ENCODE measurements at places on chromosomes 3 and 15.

GRCh38 chr15:94674296-94674695, 442.9 kb downstream of the MCTP2 start:
- DNase-seq = no peak

- DNase-seq = no peak
Measured at GRCh38 chr3:27960133-27960532, 238.0 kb upstream of the EOMES start.

DNA sequence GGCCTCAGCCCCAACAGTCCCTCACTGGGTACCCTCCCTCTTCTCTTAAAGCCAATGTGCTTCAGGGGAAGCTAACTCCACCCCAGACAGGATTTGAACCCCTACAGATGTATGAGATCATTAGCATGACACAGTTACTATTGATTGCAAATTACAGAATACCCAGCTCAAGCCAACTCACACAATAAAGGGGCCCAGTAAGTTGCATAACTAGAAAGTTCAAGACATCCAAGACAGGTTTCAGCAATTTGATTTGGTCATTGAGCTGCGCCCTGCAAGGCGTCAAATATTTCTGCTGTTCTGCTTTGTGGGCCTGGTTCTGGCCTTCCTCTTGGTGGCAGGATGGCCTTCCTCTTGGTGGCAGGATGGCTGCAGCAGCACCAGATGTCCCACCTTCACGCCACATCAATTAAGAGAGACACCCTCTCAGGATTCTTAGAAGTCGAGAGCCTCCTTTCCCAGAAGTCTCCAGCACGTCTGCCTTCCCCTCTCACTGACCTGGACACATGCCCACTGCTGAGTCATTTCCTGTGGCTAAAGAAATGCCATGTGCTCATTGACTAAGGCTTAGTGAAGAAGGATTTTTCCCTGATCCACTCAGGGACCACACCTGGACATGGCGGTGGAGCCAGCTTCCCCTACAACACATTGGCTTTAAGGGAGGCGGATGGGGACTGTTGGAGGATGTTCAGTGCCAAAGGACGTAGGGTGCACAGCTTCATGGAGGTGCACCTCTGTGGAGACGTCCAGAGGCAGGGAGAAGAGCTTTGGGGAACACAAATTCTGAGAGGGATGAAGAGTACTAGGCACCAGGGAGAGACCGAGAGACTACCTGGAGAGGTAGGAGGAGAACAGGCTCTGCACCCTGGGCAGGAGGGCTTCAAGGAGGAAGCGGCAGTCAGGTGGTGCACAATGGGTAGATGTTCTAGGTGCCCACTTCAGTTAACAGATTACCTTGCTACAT, 49.1 kb downstream of the DNASE1L3 start:
- no peak for DNase-seq

- no peak for DNase-seq
Measured at GRCh38 chr3:13006216-13006990, 66.8 kb downstream of the IQSEC1 start.

DNA sequence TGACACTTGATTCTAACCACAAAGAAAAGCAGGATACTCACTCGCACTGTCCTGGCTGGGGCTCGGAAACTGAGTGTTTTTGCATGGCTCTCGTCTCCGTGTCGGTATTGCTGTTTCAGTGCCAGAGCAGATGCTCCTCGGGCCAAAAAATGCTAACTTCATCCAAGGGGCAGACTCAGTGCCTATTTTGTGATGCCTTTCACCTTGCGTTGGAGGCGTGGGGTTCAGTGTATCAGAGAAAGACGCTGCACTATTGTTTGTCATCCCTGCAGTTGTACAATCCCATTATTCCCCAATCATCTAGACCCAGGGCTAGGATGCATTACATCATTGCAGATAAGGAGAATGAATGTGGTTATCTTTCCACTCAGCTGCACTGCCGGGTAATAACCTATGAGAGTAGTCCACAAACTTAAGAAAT, 1.4 kb downstream of the CACNA2D3 start:
- DNase-seq = peak; percentile 55

DNA sequence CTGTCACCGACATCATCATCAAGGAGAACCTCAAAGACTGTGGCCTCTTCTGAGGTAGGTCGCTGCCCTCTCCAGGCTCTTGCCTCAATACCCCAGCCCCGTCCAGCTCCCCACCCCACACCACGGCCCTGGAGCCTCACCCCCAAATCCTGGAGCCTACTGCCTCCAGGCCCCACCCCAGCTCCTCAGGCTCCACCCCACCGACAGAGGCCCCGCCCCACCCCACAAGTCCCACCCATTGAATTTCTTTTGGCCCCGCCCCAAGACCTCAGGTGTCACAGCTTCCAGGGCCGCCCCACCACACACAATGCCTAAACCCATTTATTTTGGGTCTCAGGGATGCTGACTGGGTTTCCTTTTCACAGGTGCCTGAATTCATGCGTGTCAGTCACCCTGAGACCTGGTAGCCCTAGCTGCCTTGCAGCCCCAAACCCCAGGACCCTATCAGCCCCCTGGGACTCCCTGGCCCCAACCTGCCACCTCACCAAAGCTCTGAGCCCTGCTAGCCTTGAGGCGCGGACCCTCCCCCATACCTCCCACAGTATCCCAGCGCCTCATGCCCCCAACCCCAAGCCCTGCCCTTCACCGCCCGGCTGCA, 3.6 kb downstream of the GNAT1 start:
- no peak for DNase-seq

- DNase-seq = no peak
Measured at GRCh38 chr3:188323067-188323842, 169.3 kb downstream of the LPP start.

- no peak for DNase-seq
Measured at GRCh38 chr15:91908391-91908790, 54.9 kb downstream of the SLCO3A1 start.

DNA sequence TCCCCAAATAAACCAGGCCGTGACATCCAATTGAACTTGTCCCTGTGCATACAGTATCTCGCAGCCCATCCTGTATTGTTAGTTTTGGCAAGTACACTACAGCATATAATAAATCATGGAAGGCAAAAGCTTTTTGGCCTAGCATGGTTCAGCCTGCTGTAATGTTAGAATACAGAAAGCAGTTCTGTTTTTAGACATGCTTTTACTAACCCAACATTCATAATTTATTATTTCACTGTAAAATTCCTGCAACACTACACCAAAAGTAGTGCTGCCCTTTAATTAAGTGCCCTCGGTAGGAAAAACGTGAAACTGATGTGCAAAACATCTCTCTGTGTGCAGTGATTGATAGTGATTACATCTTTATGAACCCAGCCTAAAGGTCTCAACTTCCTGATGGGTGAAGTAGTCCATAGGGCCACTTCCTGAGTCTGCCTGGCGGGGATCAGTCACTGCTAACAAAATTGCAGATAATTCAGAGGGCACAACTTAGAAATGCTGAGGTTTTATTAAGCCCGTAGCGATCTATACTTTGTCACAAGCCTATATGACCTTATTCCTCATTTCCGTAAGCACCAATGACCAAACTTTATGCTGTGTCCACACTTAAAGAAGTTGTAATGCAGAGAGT, 227.8 kb downstream of the CDIN1 start:
- DNase-seq = no peak

DNA sequence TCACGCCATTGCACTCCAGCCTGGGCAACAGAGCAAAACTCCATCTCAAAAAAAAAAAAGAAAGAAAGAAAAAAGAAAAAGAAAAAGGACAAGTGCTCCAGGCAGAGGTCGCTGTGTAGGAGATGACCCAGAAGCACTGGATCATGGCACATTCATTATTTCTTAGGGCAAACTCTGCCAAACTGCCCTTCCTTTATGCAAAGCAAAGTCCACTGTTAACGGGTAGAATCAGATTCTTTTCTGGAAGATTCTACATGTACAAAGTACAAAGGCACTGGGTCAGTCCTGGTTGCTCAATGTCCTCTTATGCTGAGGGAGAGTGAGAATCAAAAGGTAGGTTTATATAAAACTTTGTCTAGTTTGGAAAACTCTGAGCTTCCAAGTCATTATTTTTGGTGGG, 144.9 kb downstream of the FEZF2 start:
- no peak for DNase-seq

GRCh38 chr3:3783210-3783609, 16.0 kb upstream of the LRRN1 start:
- DNase-seq = no peak

GRCh38 chr15:48796521-48796920, 14.3 kb downstream of the CEP152 start:
- no peak for DNase-seq

DNA sequence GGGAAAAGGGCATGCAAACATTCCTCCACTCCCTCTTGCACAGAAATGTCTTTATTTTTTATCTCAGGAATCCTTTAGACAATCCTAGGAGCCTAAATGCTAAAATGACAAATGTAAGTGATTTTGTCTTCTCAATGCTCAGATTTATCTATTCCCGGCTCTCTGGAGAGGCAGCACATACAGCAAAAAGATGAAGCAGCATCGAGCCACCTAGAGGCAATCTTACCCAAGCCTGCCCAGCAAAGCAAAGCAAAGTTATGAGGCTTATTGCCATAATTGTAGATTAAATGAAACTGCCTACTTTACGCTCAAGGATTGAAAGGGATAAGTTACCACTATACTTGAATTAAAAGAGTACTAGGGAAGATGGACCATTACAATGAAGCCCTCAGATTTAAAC, 750.4 kb upstream of the NR2F2 start:
- no peak for DNase-seq

GRCh38 chr15:25985165-25985564, 122.0 kb upstream of the ATP10A start:
- DNase-seq = no peak

DNA sequence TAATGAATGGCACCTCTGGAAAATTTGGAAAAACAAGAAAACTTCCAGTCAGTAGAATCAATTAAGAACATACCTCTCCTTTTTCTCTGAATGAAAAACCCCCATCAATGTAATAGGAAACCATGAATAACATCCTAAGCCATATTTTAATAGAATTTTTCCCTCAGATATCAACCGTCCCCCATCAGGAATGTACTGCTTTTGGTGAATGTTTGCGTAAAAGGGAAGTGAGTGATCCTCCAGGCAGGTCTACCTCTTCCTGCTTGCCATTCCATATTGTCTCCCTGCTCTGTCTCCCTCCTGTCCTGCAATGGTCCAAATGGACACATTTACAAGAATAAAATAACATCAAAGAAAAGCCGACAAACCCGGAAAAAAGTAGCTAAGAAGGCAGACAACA, 30.8 kb downstream of the LAMP3 start:
- DNase-seq = no peak

- DNase-seq = no peak
Measured at GRCh38 chr3:48898383-48899234, at the start of gene SLC25A20. Gene SLC25A20 (minus strand): TSS chr3:48898882. CDS start chr3:48898794, 88 bp downstream.

DNA sequence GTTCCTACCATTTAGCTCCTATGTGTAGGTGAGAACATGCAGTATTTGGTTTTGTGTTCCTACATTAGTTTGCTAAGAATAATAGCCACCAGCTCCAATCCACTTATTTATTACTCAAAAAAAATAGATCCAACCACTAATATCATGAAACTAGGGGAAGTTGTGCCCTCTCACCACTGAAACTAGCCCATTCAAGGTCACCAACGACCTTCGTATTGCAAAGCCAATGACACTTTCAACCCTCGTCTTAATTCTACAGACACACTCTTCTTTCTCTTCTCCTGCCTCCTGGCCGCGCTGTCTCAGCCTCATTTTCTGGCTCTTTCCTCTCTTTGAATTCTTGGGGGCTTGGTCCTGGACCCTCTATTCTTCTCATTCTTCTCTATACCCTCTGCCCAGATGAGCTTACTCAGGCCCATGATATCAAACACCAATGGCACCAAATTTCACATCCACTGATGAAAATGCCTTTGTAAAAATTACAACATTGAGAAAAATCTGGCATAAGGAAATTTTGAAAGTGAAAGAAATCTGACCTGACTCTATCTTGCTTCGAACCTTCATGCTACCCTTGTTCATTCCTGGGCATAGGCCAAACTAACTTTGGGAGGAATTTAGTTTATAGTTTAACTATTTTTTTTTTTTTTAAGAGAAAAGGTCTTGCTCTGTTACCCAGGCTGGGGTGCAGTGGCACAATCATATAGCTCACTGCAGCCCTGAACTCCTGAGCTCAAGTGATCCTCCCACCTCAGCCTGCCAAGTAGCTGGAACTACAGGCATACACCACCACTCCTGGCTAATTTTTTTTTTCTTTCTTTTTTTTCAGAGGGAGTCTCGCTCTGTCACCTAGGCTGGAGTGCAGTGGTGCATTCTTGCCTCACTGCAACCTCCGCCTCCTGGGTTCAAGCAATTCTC, 25.4 kb upstream of the LIMD1 start:
- DNase-seq = no peak

- no peak for DNase-seq
Measured at GRCh38 chr3:188200481-188200880, 46.5 kb downstream of the LPP start.

GRCh38 chr3:33658991-33659848, 58.8 kb downstream of the CLASP2 start:
- DNase-seq = peak; percentile 39

DNA sequence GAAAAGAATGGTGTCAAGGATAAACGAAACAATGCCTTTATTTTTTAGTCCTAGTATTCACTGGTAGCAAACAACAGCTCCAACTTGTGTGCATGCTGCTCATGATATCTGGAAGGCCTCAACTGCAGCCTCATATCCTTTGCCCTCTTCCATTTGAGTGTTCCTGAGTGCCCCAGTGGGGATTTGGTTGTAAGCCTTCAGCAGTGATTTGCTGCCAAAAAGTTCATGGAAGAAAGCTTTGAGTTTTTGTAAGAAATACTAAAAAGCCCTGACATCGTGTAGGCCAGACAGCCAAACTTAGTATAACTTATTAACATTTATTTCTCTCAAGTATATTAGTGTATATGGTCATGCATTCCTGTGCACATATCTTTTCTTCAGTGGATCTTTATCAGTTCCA, 30.0 kb downstream of the MFSD1 start:
- DNase-seq = no peak

- no peak for DNase-seq
Measured at GRCh38 chr3:69738859-69739203, 433 bp upstream of the MITF start.

Measured in NCI-H187 (cell line).